ENCODE measurements at places on chromosomes 5 and 9.

DNA sequence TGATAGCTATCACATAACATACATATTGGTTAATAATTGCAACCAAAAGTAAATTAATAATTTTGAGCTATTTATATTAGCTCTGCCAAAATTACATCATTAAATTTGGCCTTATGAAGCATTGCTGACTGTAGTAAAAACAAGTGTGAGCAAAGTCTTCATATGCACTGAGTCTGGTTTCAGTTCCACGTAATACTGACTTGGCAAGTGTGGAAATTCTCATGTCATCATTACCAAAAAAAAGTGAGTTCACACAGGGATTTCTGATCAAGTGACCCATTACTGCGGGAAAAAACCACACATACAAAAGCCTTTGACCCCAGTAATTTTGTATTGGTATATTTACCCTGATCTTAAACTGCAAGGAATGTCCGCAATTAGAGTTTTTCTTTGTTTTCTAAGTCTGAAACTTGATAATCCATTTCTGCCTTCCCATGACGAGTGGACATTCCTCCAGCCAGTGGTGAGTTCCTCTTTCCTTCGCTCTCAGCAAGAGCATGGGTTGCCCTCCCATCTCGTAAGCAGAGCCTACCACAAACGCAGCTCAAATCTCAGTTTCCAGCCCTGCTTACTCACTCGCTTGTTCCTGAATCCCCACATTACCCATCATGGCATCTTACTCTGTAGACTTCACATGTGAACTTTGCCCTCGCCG, 220.2 kb upstream of the DMRT1 start:
- DNase-seq = no peak

DNA sequence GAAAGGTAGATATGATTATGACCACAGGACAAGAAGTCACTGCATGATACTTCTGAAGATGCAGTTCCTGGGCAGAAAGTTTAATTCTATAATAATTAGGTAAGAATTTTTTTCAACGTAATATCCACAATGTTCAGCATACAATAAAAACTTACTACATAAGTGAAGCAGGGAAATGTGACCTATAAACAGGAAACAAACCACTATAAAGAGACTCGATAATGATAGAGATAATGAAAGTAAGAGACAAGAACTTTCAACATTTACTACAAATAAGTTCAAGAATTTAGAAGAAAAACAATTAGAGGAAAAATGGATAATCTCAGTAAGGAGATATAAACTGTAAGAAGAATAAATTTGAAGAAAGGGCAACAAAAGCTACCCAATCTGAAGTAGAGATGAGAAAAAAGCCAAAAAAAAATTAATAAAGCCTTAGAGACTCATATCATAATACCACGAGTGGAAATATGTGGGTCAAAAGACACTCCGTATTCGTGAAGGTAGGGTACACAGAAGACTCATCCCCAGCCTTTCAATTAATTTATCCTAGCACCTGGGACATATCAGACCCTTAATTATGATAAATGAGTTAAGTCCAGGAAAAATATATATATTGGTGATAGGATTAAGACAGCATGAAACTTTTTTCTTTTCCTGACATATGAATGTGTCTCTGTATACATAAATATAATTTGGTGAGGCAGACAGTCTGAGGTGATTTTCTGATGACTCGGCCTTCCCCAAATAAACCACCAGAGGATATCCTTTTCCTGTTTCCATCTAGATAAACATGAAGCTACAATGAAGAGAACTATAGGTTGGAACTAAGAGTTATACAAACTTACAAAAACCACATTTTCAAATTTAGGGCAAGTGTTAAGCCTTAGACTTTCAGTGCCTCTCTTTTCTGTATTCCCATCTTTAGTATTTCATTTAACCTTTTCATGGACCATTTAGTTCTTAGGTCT, 120.4 kb downstream of the RAPGEF6 start:
- DNase-seq = no peak

GRCh38 chr5:7849681-7850394, 1.1 kb downstream of the CFAP90 start:
- DNase-seq = no peak

DNA sequence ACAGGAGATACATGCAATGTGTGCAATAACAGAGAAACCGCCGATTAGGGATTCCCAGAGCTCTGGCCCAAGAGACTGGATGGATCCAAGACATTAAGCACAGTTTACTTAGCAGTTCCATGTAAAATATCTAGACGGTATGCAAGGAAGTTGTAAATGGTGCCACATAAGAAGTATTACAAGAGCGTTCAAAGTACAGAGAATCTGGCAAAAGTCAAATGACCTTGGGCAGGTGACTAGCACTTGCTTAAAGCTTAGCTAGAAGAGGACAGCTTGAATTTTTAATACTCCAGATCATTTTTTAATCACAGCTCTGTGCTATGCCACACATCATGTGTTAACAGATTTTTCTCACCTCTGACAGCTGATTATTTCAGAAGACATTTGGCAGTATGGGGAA, 72.3 kb upstream of the TNPO1 start:
- DNase-seq = no peak

- DNase-seq = no peak
Observed at GRCh38 chr9:121494192-121494591, 5.5 kb downstream of the GGTA1 start.

DNA sequence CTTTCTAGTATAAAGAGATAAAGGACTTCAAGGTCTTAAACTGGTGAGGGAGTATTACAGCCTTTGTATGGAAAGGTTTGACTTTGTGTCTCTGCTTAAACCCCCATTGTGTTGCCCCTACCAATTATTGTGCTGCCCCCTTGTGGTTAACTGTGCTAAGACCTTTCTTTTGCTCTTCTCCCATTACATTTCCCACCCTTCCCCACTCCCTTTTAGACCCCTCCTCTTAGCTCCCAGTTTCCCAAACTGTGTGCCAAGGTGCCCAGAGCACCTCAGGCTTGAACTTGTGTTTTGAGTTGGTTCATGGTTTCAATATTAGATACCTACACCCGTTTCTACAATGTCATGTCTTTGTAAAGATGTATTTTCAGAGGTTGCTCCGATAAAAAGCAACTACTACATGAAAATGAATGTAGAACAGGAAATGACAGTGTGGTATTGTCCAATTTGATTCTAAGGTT, 2.9 kb downstream of the JAK2 start:
- peak; percentile 25 for DNase-seq

- DNase-seq = no peak
Observed at GRCh38 chr9:135116881-135117280, 29.4 kb downstream of the OLFM1 start.

GRCh38 chr5:74903165-74903787, 37.1 kb upstream of the FAM169A start:
- no peak for DNase-seq

- DNase-seq = no peak
Observed at GRCh38 chr9:95769909-95770433, 105.5 kb upstream of the ERCC6L2 start.

GRCh38 chr9:116484492-116485061, 202.5 kb upstream of the TRIM32 start:
- DNase-seq = no peak

DNA sequence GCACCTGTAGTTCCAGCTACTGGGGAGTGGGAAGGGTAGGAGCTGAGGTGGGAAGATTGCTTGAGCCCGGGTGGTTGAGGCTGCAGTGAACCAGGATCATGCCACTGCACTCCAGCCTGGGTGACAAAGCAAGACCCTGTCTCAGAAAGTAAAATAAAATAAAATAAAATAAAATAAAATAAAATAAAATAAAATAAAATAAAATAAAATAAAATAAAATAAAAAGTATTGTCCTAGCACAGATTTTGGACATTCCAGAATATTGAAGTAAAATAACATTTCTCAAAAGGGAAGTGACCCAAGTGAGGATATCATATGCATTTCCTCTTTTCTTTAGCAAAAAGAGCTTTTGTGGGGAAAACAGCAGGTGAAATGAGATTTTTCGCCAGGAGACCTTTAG, 83.5 kb downstream of the TMEM174 start:
- no peak for DNase-seq

- no peak for DNase-seq
Observed at GRCh38 chr9:92328225-92328624, 2.5 kb downstream of the CENPP start.

- DNase-seq = no peak
Observed at GRCh38 chr5:39570403-39571027, 145.7 kb upstream of the DAB2 start.

GRCh38 chr9:110128664-110129329, 79.2 kb downstream of the C9orf152 start:
- DNase-seq = no peak

- no peak for DNase-seq
Observed at GRCh38 chr9:71567890-71568289, 200.4 kb downstream of the CEMIP2 start.

GRCh38 chr9:89778100-89779090, 173.6 kb downstream of the GADD45G start:
- no peak for DNase-seq

GRCh38 chr5:146788898-146789297, 89.7 kb downstream of the PPP2R2B start:
- DNase-seq = no peak

- no peak for DNase-seq
Observed at GRCh38 chr5:34608368-34608767, 47.8 kb upstream of the RAI14 start.

- no peak for DNase-seq
Observed at GRCh38 chr9:128057724-128058409, 9.3 kb downstream of the NAIF1 start.

All from C1 segment of cervical spinal cord (tissue), 14 donors.